Stimulated activated CD4-positive, alpha-beta T cell treated with anti-CD3 and anti-CD28 coated beads, Interleukin-1b, Interleukin-23, amount 100 ng/mL, for 1 hour (primary cell): ENCODE measurements at places on chromosomes 3 and 15.

- DNase-seq: no peak
Measured at GRCh38 chr15:69858456-69858855, 239.3 kb downstream of the TLE3 start.

DNA sequence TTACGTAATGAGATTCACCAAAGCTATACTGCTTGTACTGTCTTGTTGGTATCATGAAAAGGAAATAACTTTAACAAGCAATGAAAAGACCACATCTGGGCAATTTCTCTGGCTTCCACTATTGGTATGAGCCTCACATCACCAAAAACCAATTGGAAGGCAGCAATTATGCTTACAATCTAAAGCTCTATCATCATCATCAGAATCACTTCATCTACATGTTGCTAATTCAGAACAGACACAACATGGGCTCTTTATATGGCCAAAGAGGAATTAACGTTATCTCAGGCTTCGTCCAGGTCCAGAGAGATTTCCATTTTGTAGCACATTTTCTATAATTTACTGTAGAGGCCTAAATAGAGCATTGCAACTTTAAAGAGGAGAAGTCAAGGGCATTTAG lies 36.6 kb upstream of the SLCO3A1 start:
- DNase-seq: no peak

- no peak for DNase-seq
Measured at GRCh38 chr15:35850284-35850683, 304.3 kb upstream of the DPH6 start.

- DNase-seq: no peak
Measured at GRCh38 chr3:69712269-69712668, 27.0 kb upstream of the MITF start.

GRCh38 chr3:12246497-12247163 lies 42.2 kb upstream of the PPARG start:
- DNase-seq: no peak

- no peak for DNase-seq
Measured at GRCh38 chr3:131972091-131972490, 62.7 kb downstream of the CPNE4 start.

- DNase-seq: no peak
Measured at GRCh38 chr3:116391296-116392201, 53.7 kb downstream of the LSAMP start.

DNA sequence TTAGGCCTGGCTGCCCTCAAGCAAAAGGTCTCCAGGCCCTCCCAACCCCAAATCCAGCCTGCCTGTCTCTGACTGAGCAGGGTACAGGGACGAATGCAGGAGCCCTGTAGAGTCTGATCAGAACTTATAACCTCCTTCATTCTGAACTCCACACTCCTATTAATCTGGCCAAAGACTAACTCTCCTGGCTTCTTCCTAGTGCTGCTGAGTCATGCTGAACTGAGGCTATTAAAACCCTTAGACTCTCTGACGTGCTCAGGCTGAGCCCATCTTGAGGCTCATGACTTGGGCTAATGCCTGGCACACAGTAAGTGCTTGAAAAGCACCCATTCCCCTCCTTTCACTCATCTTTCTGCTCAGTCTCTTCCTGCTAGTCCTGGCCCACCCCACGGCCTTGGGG lies 81.9 kb downstream of the NUP210 start:
- DNase-seq: no peak

DNA sequence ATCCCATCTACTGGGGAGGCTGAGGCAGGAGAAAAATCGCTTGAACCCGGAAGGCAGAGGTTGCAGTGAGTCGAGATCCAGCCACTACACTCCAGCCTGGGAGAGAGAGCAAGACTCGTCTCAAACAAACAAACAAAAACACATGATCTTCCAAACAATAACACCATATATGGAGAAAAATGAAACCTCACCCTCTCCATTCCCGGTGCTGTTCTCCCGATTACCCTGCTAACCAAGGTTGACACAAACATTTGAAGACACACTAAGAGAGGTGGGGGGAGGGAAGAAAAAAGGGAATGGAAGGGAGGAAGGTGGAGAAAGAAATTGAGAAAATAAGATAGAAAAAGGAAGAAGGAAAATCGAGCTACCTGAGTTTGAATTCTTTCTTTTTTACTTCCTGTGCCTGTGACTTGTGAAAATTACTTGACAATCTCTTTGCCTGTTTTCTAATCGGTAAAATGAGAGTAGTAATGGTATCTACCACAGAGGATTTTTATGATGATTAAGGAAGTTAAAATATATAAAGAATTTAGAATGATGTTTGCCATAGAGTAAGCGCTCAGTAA lies 1.1 kb upstream of the PLSCR2 start:
- DNase-seq: no peak

DNA sequence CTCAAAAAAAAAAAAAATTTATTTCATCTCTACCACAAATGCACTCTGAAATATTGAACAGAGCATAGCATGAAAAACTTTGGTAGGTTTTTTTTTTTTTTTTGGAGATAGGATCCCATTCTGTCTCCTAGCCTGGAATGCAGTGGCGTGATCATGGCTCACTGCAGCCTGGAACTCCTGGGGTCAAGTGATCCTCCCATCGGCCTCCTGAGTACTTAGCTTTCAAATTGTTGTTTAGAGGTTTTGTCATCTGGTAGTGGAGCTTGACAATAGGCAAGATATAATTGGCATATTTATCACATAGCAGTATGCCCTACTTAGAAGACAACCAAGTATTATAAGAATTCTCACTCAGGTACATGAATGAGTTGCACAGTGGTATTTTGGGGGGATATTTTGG lies 234.2 kb upstream of the ST8SIA2 start:
- DNase-seq: no peak

DNA sequence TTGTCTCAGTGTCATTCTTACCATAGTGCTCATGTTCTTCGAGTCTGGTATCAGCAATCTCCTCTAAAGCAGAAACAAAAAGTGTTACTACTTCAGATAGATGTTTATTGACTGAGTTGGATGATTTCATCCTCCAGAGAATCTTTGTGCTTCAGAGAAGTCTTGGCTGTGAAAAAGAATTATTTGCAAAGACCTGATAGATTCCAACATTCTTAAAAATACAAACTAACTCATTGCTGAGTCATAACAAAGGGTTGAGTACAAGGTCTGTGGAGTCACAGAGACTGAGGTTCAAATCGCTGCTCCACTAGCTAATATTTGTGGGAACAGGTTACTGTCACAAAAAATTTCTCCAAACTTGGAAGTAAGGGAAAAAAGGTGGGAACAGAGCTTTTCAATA lies 9.0 kb upstream of the STRIT1 start:
- DNase-seq: no peak

- DNase-seq: no peak
Measured at GRCh38 chr3:171526146-171526545, 65.9 kb upstream of the TNIK start.

GRCh38 chr15:80977627-80978036 lies 12.0 kb downstream of the MESD start:
- no peak for DNase-seq

GRCh38 chr3:129065720-129066073 lies 5.1 kb downstream of the GP9 start:
- no peak for DNase-seq

GRCh38 chr3:160369784-160370183 lies 29.2 kb downstream of the IFT80 start:
- DNase-seq: no peak

DNA sequence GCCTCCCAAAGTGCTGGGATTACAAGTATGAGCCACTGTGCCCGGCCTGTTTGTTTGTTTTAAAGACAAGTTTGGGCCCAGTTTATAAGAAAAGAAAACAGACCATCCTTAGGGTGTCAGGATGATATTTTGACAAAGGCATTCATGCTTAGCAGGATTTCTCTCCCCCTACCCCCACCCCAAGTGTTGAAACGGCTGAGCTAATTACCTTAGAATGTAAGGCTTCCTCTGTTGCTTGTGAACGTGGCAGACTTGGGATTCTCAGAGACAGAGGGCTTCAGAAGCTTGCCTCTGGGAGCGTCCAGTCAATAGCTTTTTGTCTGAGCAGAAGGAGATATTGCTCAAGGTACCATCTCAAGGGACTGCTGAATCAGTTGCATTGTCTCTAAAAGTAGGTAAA lies 24.0 kb downstream of the FLNB start:
- no peak for DNase-seq
